Neural progenitor cell (in vitro differentiated cells): ENCODE measurements at places on chromosomes 4 and X. TPM values are rescaled to one million over a fixed set of nuclear protein-coding genes. Genes with fewer than 3 reads are reported as not detected.
A peak's percentile ranks its signal among the peaks of the same experiment; 100 is the strongest.

The PPEF1 gene
- 0.26 and 0.34 TPM in 2 replicates for total RNA-seq

DNA sequence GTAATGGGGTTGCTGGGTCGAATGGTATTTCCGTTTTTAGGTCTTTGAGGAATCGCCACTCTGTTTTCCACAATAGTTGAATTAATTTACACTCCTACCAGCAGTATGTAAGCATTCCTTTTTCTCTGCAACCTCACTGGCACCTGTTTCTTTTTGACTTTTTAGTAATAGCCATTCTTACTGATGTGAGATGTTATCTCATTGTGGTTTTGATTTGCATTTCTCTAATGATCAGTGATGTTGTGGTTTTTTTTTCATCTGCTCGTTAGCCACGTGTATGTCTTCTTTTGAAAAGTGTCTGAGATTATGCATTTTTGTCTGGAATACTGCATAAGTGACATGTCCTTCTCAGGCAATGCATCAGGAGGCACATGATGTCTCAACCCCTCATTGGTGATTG, 28.8 kb downstream of the REPS2 start:
- DNase-seq, result no peak

GRCh38 chrX:15737959-15738902, at the start of gene CA5B:
CA5B (plus strand) TSS chrX:15738270; CDS start chrX:15750024, 11,754 bp downstream.
- peak; percentile 98 for DNase-seq

- no peak for DNase-seq
Measured at GRCh38 chr4:123050018-123050417, 127.6 kb upstream of the NUDT6 start.
